Lung (tissue), 17 donors: ENCODE measurements at places on chromosomes 11 and 22.

- DNase-seq: no peak
These were observed 34.9 kb downstream of the MAPK1 start for GRCh38 chr22:21832291-21833290.

DNA sequence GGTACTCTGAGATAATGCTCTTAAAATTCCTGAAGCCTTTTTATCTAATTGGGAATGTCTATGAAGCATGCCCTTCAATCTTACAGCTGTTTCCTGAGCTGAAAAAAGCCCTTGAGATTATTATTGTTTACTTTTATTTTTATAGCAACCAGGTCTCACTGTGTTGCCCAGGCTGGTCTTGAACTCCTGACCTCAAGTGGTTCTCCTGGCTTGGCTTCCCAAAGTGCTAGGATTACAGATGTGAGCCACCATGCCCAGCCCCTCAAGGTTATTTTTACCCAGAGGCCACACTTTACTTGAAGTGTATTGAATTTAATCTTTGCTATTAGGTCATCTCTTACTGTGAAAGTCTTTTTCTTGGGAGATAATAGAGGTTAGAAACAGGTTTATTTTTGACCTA is 7.0 kb upstream of the SWAP70 start:
- no peak for DNase-seq

DNA sequence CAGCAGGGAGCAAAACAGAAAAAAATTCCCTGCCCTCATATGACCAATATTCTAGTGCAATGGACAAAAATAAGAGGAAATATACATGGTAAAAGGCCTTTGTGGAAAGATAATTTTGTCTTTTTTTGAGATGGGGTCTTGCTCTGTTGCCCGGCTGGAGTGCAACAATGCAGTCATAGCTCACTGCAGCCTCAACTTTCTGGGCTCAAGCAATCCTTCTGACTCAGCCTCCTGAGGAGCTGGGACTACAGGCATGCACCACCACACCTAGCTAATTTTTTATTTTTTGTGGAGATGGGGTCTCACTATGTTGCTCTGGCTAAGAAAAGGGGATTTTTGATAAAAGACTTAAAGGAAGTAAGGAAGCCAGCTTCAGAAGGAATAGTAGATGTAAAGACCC is 25.7 kb upstream of the DDX10 start:
- DNase-seq: no peak

DNA sequence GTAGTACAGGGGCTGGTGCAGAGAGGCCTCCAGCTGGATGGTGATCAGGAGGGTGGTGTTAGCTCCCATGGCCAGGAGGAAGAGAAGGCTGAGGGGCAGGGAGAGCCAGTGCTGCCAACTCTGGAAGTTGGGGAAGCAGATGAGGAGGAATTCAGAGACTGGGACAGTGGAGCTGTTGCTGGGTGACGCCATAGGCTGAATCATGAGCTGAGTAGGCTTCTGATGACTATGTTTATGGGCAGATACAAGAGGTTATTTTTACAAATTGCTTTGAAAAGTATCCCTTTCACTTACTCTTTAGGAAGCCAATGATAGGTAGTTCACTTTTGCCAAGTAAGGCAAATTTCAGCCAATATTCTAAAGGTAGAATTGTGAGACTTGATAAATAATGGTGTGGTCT is 3.1 kb downstream of the OR56A1 start:
- DNase-seq: no peak

GRCh38 chr11:113278925-113279324 is 35.5 kb upstream of the TTC12 start:
- DNase-seq: peak; percentile 34

DNA sequence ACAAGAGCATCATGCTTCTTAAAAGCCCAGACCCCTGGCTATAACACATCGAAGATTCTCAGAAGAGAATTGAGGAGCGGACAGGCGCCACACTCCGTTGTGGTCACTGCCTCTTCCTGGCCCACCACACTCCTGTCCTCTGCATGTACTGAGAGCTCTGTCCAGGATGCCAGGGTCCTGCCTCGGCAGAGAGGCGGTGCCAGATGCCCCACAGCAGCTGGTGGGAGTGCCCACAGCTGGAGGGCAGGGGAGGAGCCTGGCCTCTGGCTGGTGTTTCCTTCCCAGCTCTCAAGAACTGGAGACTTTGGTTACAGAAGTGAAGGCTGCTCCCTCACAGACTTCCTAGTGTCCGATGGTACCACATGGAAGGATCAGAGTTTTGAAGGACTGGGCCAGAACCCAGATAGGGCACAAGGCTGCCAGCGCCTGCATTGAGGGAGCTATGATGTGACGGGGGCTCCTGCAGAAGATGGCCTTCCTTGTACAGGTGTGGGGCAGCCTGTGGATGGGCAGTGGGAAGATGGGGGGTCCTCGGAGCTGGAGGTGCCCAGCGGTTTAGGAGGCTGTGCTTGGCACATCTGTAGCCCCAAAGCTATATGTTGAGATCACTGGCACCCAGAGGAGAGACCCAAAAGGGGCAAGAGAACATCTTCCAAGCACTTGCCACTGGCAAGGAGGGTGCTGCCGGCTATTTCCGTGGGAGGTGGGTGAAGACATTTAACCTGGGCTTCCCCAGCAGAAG is 19.4 kb downstream of the RSPH14 start:
- no peak for DNase-seq

DNA sequence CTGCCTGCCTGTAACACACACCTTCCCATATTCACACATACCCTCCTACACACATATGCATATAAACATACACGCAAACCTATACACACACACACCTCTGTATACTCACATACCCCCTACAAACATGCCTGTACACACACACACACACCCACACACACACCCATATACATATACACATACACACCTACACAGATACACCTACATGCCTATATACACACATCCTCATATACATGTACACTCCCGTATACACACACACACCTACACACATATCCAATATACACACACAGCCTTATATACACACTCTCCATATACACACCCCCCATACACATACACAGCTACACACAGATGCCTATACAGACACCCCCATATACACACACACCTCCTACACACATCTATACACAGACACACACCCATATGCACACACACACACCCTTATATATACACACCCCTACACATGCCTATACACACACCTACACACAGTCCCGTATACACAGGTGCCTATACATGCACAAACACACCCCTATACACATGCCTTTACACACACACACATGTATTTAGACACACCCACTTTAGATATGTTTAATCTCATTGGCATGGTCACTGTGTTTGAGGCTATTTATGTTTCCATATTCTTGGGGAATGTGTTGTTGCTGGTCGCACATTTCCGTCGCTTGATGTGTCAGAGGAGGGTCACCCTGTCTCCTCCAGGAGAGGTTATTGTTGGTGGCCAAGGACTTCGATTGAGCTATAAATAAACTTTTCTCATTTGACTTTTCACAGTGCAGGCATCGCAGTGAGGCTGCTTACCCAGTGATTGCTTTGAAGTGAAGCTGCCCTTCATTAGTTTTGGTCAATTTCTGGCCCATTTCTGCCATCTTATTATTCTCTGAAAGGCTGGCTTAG is 243.3 kb downstream of the TBC1D22A start:
- DNase-seq: peak; percentile 1

- no peak for DNase-seq
These were observed 26.8 kb downstream of the PGM2L1 start for GRCh38 chr11:74371269-74372052.

DNA sequence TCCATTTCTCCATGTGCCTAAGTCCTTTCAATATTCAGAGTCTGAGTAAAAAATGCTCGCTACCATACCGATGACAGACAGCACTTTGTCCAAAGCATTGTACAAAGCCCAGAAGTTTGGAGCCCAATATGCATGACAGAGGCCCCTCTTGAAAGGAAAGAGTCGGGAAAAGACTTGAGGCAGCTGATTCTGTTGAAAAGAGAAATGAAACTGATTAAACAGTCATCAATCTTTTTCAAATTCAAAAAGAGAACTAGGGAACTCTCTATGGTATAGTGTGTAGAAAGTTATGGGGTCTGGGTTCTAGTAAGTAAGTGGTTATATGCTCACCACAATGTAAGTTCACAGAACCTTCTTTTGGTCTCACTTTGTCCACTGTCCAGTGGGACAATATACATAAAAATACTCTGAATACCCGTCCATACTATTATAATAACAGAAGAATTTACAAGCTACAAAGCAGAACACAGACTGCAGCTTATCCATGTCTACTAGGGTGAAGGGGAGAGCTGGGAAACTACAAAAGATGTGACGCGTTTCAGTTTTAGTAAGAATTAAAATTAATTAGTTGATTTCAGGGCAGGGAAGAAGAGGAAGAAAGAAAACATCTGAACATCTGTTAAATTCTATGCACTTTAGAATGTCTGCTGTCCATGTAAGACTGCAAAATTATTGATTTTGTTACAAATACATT is 26.7 kb downstream of the ALG8 start:
- DNase-seq: no peak

GRCh38 chr11:126102436-126102981 is 39.8 kb upstream of the CDON start:
- peak; percentile 87 for DNase-seq

DNA sequence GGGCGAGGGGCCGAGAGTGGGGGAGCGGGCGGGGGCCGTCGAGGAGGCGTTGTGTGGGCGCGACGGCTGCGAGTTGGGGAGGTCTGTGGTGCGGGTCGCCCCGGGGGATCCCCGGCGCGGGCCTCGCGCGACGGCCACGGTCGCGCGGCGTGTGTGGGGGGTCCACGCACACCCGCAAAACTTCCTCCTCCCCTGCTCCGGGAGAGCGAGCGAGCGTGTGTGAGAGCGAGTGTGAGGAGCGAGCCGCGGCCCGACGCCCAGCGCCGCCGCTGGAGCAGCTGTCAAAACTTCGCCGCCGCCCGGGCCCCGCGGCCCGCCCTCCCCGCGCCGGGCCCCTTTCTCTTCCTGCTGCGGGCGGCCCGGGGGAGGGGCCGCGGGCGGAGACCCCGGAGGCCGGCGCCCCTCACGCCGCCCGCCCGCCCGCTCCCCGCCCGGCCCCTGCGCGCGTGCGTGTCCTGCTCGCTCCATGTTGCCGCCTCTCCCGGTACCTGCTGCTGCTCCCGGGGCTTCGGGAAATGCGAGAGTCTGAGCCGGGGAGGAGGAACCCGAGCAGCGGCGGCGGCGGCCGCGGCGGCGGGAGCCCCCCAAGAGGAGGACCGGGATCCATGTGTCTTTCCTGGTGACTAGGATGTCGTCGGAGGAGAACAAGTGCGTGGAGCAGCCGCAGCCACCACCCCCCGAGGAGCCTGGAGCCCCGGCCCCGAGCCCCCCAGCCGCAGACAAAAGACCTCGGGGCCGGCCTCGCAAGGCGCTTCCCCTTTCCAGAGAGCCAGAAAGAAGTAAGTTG is 9.0 kb upstream of the CCT8L2 start:
- DNase-seq: no peak

- no peak for DNase-seq
These were observed 1365.4 kb upstream of the RAG2 start for GRCh38 chr11:37963440-37963839.

GRCh38 chr11:16099343-16099900 is 256.9 kb downstream of the SOX6 start:
- DNase-seq: no peak

DNA sequence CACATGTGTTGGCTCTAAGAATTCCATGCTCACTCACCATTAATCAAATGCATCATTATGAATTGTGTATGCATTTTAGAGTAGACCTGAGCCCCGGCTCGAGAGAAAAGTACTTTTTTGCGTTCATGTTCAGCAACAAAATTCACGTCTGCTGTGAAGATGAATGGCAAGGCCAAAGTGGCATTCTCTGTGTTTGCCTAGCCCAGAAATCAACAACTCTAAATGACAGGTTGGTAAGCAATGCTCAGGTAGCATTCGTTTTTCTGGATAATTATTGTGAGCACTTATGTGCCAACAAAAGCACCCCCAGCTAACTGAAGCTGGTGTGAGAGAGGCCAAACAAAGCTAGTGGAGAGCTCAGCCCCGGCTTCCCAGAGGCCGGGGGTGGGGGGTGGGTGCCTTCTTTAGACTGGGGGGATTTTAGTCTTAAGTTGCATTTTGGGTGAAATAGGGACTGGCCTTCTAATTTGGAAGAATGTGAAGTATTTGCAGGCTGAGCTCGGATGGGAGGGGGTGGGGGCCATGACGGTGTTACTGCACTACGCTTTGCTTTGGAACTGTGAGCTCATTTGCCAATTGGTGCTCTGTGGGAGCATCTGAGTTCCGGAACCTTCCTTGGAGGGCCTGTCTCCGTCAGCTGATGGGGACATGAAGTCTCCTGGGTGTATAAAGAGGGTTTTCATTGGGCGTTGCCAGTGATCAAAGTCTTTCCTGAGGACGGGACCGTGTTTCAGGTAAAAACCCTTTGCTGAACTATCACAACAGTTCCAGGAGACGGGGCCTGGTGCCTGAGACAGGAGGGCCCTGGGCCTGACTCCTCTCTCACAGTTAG is 29.0 kb upstream of the ALX4 start:
- DNase-seq: no peak

GRCh38 chr11:26782220-26782965 is 60.5 kb upstream of the SLC5A12 start:
- DNase-seq: peak; percentile 20

DNA sequence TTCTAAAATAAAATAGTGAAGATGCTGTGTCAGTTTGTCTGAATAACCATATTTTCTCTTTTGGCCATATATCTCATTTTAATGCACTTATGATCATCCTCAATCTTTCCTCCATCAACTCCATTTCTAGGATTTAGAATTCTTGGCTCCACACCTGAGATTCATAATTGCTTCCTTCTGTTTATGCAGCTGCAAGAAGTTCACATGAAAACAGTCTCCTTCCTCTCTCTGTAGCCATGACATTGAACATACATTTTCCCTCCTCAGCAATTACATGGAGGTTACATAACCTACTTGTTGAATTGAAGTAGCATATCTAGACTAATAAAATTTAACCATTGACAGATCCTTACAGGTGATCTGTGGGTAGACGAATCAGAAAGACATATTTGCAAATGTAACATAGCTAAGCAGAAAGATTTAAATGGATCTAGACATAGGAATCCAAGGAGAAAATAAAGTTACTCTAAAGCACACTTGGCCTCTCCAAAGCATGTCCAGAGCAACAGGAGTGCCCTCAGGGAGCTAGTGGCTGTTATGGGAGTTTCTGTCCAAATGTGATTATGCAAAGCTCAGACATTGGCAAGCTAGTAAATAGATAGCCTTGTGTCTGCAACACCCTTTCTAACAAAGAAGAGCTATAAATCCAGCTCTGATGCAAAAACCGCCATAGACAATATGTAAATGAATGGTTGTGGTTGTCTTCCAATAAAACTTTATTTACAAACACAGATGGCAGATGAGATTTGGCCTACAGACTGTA is 119.9 kb upstream of the MPPED2 start:
- no peak for DNase-seq
